T-helper 17 cell (primary cell): ENCODE measurements at places on chromosomes 11 and 22.

DNA sequence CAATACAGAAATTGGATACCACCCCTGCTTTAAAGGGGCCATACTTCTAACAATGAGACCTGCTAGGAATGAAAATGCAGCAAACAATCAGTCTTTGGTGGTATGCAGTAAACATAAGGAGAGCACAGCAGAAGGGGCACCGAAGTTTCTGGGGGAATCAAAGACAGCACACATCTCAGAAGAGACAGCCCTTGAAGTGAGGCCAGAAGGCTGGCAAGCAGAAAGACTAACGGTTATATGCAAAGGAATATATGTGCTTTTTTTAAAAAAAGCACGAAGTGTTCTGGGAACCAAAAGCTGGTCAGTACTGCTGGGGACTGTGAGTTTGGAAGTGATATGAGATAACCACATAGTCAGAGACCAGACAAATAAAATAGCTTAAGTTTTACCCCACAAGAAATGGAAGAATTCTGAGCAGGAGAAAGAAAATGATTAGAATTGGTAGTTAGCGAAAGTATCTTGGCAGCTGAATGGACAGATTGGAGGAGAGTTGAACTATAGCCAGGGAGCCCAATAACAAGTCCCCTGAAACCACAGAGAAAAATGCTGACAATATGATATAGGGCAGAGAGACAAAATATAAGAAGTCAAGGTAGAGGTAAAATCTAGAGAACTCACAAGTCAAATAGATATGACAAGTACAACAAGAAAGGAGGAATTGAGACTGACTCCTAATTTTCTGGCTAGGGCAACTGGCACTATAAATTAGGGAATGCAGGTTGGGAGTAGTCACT is 125.7 kb downstream of the MRTFA start:
- peak overlapping the region; percentile 36 for H3K4me3 ChIP-seq
- peaks cover 4% of the 10 kb centered on the region for H3K36me3 ChIP-seq
- DNase-seq = no peak
- H3K27ac ChIP-seq = peak overlapping the region; percentile 62
- no peaks in the 10 kb centered on the region for H3K27me3 ChIP-seq

DNA sequence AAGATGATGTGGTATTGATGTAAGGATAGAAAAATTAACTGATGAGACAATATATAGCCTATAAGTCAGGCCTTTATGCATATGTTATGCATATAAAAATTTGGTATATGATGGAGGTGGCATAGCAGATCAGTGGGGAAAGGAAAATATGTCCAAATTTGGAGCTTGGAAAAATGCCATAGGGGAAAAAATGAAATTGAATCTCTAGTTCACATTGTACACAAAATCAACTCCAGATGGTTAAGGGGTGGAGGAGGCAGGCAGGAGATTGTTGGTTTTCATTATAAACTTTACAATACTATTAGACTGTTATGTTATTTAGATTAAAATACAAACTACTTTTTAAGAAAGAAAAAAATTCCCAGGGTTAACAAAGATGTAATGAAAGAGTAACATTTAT is 15.1 kb upstream of the CD3E start:
- H3K27me3 ChIP-seq = no peaks in the 10 kb centered on the region
- no peak for DNase-seq
- peaks cover 17% of the 10 kb centered on the region for H3K4me1 ChIP-seq

- H3K27me3 ChIP-seq = peaks cover 6% of the 10 kb centered on the region
- no peaks in the 10 kb centered on the region for H3K36me3 ChIP-seq
- no peak for DNase-seq
- H3K4me3 ChIP-seq = no peak overlapping the region
These were observed 1100.1 kb downstream of the BRD1 start for GRCh38 chr22:48727454-48728058.

- H3K4me3 ChIP-seq = no peak overlapping the region
- H3K36me3 ChIP-seq = peaks cover 3% of the 10 kb centered on the region
- peaks cover 7% of the 10 kb centered on the region for H3K27me3 ChIP-seq
- H3K4me1 ChIP-seq = peaks cover 23% of the 10 kb centered on the region
These were observed 50.9 kb downstream of the CWC15 start for GRCh38 chr11:94922321-94923003.

- no peaks in the 10 kb centered on the region for H3K36me3 ChIP-seq
- peaks cover 13% of the 10 kb centered on the region for H3K27me3 ChIP-seq
- H3K4me1 ChIP-seq = no peaks in the 10 kb centered on the region
- H3K4me3 ChIP-seq = no peak overlapping the region
These were observed 69.1 kb downstream of the MTNR1B start for GRCh38 chr11:93038521-93038920.

DNA sequence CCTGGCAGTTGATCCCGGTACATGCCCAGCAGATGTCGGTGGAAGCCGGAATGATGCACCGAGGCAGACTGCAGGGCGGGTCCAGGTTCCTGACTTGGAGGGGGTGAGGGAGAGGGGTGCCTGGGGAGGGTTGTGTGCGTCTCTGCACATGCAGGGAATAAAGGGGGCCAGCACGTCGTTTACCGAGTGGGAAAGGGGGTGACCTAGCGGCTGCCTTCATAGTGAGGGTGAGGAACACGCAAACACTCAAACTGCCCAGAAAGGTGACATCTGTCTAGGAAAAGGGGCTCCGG is 801.7 kb downstream of the TBC1D22A start:
- H3K27me3 ChIP-seq = peaks cover 16% of the 10 kb centered on the region
- no peak overlapping the region for H3K4me3 ChIP-seq
- H3K36me3 ChIP-seq = no peaks in the 10 kb centered on the region
- no peak overlapping the region for H3K27ac ChIP-seq
- peaks cover 5% of the 10 kb centered on the region for H3K4me1 ChIP-seq

GRCh38 chr11:112318661-112319060 is 58.0 kb upstream of the PLET1 start:
- H3K27ac ChIP-seq = no peak overlapping the region
- H3K27me3 ChIP-seq = no peaks in the 10 kb centered on the region
- H3K4me3 ChIP-seq = no peak overlapping the region
- DNase-seq = no peak
- H3K36me3 ChIP-seq = peaks cover 3% of the 10 kb centered on the region

DNA sequence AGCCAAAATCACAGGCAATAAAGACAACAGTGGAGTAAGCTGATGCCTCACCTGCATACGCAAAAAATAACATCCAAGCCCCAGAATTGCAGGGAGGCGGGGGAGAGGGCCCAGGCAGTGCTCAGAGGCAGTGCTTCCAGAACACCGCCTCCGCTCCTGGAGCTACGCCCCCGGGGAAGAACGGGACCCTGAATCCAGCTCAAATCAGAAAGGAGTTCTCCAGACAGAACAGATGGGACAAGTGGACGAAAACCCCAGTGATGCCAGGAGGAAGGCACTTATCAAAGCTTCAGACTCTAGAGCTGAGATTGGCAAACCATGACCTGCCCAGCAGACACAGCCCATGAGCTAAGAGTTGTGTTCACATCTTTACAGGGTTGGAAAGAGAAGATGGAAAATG is 683.9 kb downstream of the TBC1D22A start:
- no peak for DNase-seq
- no peaks in the 10 kb centered on the region for H3K36me3 ChIP-seq
- H3K4me1 ChIP-seq = no peaks in the 10 kb centered on the region
- no peak overlapping the region for H3K27ac ChIP-seq
- H3K27me3 ChIP-seq = no peaks in the 10 kb centered on the region
- H3K4me3 ChIP-seq = no peak overlapping the region

DNA sequence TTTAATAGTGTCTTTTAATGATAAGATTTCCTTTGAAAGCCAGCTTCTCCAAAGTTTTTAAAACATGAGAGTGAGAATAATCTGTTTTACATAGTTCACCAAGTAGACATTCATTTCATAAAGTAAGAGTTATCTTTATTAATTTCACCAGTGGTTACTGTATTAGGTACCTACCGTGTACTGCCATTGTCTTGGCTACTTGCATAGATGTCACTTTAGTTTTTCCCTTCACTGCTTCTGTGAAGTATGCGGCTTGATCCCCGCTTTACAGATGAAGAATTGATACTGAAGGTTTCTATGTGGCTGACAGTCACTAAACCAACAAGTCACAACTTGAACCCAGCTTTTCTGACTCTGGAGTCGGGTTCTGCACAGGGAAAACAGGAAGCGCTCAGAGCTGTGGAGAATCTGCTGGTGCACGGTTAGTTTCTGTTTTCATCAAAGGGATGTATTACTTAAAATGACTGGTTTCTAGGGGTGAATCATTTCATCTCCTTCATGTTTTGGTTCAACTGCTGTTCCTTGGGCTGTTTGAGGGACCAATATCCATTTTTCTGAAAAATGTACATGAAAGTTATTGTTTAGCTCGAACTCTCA is 39.3 kb upstream of the MYO18B start:
- DNase-seq = no peak
- no peak overlapping the region for H3K27ac ChIP-seq
- peak overlapping the region; percentile 19 for H3K4me3 ChIP-seq
- H3K36me3 ChIP-seq = no peaks in the 10 kb centered on the region
- peaks cover 27% of the 10 kb centered on the region for H3K27me3 ChIP-seq

DNA sequence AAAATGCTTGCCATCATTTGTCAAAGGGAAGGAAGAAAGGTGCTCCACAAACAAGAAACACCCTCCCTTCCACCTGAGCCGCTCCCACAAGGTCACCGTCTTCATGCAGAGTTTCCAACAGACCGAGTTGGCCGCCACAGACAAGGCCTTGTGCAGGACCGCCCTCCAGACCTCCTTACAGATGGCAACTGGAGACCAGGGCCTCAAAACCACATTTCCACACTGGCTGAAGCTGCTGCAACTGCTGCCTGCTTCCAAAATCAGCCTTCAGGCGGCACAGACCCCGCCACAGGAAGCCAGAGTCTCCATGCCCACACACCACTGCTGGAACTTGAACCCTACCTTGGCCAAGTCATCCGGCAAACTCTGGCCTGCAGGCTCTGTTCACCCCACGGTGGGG is 6.3 kb downstream of the DEAF1 start:
- H3K27ac ChIP-seq = no peak overlapping the region
- H3K4me1 ChIP-seq = peaks cover 25% of the 10 kb centered on the region

- H3K4me1 ChIP-seq = peaks cover 4% of the 10 kb centered on the region
- H3K4me3 ChIP-seq = no peak overlapping the region
- DNase-seq = no peak
- H3K27me3 ChIP-seq = peaks cover 26% of the 10 kb centered on the region
- H3K36me3 ChIP-seq = no peaks in the 10 kb centered on the region
- H3K27ac ChIP-seq = peak overlapping the region; percentile 67
These were observed 10.2 kb upstream of the P4HA3 start for GRCh38 chr11:74321487-74322188.

- peaks cover 16% of the 10 kb centered on the region for H3K4me1 ChIP-seq
- no peaks in the 10 kb centered on the region for H3K27me3 ChIP-seq
- H3K4me3 ChIP-seq = no peak overlapping the region
- peaks cover 5% of the 10 kb centered on the region for H3K36me3 ChIP-seq
These were observed 5.1 kb upstream of the ARSA start for GRCh38 chr22:50633086-50633485.

- H3K4me3 ChIP-seq = no peak overlapping the region
- no peak for DNase-seq
- no peak overlapping the region for H3K27ac ChIP-seq
- peaks cover 65% of the 10 kb centered on the region for H3K27me3 ChIP-seq
- H3K4me1 ChIP-seq = peaks cover 4% of the 10 kb centered on the region
These were observed 55.9 kb downstream of the BTG4 start for GRCh38 chr11:111456086-111456858.
